ENCODE measurements at places on chromosomes 12 and 14.

DNA sequence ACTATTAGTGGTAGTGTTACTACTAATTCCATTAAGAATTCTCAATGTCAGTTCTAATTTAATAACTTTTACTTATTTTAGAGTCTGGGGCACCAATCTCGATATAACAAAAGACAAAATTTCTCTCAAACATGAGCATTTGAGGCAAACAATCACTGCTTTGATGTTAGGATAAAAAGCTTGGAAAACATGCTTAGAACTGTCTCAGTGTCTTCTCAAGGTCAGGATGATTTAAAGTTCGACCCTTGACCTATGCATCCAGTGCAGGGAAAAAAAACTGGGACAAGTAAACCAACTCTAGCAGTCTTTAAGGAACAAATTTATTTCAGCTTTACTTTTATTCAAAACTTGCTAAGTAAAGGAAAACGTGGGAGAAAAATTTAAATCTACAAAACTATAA lies 31.1 kb downstream of the SPTLC2 start:
- no peak for DNase-seq

DNA sequence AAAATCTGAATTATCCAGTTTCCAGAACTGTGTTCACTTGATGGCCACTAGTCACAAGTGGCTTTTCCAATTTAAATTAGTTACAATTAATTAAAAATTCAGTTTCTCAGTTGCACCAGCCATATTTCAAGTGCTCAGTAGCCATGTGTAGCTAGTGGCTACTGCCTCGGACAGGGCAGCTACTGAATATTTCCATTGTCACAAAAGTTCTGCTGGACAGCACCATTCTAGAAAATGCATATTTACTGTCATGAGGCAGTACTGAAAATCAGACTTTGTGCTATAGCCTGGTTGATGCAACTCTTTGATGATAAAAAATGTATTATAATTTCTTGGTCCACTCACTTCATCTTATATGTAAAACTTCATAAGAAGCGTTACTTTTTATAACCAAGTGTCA lies 11.5 kb upstream of the OVCH1 start:
- DNase-seq = no peak

GRCh38 chr12:100669922-100670321 lies 96.4 kb downstream of the GAS2L3 start:
- DNase-seq = no peak

DNA sequence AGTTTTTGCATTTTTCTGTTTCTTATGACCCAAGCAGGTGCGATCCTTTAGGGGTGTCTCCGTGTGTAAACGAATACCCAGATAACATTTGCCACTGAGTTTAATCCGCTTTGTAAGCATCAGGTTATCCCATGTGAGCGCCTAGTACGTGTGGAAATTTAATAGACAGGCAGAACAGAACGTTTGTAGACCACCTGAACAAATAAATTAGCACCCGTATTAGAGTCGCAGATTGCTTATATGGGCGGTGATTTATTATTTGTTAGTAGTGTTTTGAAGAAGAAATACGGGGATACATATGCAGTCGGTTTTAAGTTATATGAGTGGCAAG lies 325 bp downstream of the C12orf60 start:
- DNase-seq = no peak

GRCh38 chr12:95763809-95764253 lies 26.7 kb downstream of the NTN4 start:
- DNase-seq = no peak

DNA sequence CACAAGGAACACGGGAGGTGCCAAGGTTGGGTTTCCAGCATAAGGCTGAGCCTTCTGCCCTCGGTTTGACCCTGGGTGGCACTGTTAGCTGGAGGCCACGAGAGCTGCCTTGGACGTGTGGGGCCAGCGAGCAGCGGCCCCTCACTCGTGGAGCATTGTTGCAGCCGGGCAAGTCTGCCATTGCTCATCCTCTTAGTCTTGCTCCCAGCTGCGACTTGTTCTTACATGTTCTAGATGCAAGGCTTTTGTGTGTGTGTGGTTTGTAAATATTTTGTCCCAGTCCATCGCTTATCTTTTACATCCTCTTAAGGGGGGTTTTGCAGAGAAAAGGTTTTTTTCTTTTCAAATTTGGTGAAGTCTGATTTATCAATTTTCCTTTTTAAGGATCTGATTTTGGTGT lies 21.1 kb upstream of the C1S start:
- DNase-seq = no peak

GRCh38 chr12:89750389-89751351 lies 42.0 kb upstream of the ATP2B1 start:
- DNase-seq = no peak

DNA sequence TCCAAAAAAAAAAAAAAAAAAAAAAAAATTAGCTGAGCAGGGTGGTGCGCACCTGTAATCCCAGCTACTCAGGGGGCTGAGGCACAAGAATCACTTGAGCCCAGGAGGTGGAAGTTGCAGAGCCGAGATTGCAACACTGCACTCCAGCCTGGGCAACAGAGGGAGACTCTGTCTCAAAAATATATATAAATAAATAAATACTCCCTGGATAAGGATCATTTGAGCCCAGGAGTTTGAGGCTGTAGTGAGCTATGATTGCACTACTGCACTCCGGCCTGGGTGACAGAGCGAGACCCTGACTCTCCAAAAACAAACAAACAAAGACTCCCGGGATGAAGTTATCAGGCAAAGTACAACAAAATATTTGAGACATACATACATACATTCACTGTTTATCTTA lies 3.3 kb upstream of the NAA25 start:
- no peak for DNase-seq

DNA sequence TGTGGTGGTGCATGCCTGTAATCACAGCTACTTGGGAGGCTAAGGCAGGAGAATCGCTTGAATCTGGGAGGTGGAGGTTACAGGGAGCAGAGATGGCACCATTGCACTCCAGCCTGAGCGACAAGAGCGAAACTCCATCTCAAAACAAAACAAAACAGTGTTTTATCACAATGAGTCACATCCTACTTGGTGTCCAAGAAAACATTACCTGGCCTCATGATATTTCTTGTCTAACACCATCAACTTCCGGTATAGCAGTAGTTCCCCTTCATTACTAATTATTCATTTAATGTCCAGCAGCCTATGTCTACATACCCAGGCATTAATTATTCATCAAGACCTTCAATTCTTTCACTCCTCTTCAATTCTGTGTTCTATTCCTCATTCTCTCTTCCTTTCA lies 115.5 kb downstream of the CCDC59 start:
- no peak for DNase-seq

- no peak for DNase-seq
Observed at GRCh38 chr12:95074766-95075165, 1.3 kb upstream of the NR2C1 start.

- DNase-seq = peak; percentile 39
Observed at GRCh38 chr14:81313775-81314429, 86.2 kb downstream of the STON2 start.

GRCh38 chr12:31890295-31891285 lies 68.6 kb upstream of the RESF1 start:
- DNase-seq = no peak

- DNase-seq = no peak
Observed at GRCh38 chr12:130110914-130111313, 51.4 kb upstream of the FZD10 start.

- DNase-seq = no peak
Observed at GRCh38 chr14:36874396-36875138, 212.9 kb downstream of the PAX9 start.

GRCh38 chr12:6840330-6840729 lies 395 bp upstream of the GNB3 start:
- DNase-seq = no peak

GRCh38 chr14:101601606-101602465 lies 40.5 kb downstream of the DIO3 start:
- no peak for DNase-seq

DNA sequence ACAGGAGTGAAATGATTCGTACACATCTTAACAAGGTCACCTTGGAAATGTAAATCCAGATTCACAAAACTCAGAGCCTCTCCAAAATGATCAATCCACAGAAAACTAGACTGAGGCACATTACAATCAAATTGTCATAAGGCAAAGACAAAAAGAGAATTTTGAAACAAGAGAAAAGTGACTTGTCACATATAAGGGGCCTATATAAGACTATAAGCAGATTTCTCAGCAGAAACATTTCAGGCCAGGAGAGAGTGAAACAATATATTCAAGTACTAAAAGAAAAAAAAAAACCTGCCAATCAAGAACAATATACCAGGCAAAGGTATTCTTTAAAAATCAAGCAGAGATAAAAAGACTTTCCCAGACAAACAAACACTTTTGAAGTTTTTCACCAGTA lies 429.1 kb downstream of the BCAT1 start:
- no peak for DNase-seq

- no peak for DNase-seq
Observed at GRCh38 chr12:50151047-50151687, 16.0 kb downstream of the CERS5 start.

DNA sequence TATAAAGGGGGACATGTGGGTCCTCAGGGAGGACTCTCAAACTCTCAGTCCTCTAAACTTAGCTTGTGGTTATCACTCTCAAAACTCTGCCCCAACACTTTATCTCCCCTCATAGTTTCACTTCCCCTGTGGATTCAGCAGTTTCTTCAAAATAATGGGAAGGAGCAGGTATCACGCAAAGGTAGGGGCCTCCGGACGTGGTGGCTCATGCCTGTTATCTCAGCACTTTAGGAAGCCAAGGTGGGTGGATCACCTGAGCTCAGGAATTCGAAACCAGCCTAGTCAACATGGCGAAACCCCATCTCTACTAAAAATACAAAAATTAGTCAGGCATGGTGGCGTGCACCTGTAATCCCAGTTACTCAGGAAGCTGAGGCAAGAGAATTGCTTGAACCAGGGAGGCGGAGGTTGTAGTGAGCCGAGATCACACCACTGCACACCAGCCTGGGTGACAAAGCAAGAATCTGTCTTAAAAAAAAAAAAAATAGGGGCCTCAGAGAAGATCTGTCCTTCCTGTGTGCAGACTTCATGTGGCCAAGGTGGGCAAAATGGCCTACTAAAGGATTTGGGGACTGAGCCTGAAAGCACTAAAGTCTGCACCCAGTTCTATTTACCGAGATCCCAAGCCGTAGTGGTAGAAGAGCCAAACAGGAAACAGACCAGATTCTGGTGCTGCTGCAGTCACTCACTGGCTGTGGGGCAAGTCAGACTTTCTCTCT lies 6.4 kb downstream of the ITGB7 start:
- no peak for DNase-seq

DNA sequence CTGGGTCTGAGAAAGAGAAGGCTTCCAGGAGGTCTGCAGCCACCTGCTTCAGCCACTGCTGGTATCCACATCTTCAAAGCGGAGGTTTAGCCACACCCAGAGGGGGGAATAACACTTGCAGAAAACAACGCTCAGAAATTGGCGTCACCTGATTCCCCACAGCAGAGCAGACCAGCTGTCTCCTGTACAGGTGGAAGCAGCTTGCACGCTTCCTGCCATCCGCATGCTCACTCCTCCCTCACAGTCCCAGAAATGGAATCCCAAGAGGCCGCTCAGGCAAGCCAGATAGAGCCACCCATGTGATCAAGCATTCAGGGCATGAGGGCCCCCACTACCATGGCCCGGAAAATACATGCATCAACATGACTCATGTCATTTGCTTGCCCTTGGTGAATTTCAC lies 112.2 kb upstream of the DIO3 start:
- no peak for DNase-seq

DNA sequence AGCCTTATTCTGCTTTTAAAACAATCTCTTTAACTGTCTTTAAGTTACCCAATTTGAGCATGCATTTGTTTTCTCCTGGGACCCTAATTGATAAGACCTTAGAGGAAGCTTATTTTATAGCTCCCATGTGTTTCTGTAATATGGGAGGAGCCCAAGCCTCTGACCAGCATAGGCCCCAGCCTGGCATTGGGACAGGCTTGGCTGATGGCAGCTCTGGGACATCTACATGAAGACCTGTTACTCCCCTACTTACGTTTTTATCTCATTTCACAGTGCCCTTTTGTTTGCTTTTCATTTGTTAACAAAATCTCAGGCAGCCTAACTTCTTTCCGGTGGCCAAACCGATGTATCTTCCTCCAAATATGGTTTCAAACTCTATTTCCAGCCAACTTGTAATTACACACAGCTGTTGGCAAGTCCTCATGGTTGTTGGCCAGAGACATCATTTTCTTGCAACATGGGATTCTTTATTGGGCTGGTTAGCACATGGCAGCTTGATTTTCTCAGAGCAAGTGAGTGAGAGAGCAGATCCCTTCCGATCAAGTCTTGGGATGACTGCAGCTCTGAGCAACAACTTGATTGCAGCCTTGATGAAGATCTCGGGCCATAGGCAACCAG lies 1117.5 kb downstream of the AACS start:
- no peak for DNase-seq

- peak; percentile 73 for DNase-seq
Observed at GRCh38 chr14:105374389-105374788, 23.9 kb upstream of the TEX22 start.

- no peak for DNase-seq
Observed at GRCh38 chr12:44677724-44678123, 198.4 kb downstream of the NELL2 start.

DNA sequence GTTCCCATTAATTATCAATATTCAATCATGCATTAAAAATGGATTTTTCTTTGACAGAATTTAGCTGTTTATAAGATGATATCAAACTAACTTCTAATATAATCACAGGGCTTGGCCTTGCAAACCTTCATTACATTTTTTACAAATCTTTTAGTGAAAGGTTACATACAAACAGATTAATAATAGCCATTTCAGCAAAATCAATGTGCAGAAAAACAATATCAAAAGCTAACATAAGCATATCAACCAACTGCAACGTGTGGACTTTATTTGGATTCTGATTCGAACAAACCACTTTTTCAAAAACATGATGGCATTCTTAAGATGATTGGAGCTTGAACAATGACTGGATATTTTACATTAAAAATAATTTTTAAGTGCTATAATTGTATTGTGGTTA lies 93.6 kb downstream of the OTX2 start:
- no peak for DNase-seq

DNA sequence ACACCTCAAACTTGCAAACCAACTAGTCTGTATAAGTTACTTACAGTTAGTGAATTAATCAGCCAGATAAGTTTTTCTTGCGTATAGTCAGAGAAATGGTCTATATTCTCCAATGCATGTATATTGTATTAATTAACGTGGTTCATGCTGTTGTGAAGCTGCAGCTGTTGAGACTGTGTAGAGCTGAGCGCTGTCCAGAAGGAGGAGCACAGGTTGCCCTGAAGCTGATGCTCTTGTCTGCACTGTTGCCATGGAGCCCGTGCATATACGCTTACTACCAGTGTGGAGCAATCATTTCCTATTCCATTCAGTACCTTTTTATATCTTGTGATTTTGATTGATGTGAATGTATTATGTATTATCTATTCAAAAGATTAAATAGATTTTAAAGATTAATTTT lies 74.3 kb upstream of the ARID2 start:
- DNase-seq = no peak

DNA sequence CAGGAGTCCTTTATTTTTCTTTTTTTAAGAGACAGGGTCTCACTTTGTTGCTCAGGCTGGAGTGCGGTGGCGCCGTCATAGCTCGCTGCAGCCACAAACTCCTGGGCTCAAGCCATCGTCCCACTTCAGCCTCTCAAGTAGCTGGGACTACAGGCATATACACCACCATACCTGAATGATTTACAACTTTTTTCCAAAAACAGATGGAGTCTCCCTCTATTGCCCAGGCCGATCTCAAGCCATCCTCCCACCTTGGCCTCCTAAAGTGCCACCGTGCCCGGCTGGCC lies 205.1 kb downstream of the TSPAN9 start:
- DNase-seq = peak; percentile 95

Data from thyroid gland (tissue), 4 donors.